ENCODE measurements at places on chromosomes 16 and 17. TPM values are rescaled to one million over a fixed set of nuclear protein-coding genes. Genes with fewer than 3 reads are reported as not detected.

- peak; percentile 75 for DNase-seq
Measured at GRCh38 chr16:88772871-88773811, 11.9 kb downstream of the PIEZO1 start.

DNA sequence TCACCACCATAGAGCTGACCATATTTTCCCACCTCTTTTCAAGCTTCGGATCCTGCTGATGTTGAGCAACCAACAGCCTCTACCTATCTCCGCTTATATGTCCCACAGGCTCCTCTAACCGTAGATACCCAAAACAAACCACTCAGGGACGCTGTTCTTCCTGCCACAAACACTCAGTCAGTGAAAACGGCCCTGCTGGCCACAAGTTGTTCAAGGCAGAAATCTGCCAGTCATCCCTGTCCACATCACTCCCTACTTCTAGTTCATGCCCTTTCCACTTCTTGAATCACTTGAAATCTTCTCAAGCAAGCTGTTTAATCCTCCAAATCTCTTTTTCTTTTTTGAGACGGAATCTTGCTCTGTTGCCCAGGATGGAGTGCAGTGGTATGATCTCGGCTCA is 7.9 kb downstream of the RABEP2 start:
- no peak for DNase-seq

- DNase-seq, result no peak
Measured at GRCh38 chr16:78298986-78299385, 199.5 kb downstream of the WWOX start.

DNA sequence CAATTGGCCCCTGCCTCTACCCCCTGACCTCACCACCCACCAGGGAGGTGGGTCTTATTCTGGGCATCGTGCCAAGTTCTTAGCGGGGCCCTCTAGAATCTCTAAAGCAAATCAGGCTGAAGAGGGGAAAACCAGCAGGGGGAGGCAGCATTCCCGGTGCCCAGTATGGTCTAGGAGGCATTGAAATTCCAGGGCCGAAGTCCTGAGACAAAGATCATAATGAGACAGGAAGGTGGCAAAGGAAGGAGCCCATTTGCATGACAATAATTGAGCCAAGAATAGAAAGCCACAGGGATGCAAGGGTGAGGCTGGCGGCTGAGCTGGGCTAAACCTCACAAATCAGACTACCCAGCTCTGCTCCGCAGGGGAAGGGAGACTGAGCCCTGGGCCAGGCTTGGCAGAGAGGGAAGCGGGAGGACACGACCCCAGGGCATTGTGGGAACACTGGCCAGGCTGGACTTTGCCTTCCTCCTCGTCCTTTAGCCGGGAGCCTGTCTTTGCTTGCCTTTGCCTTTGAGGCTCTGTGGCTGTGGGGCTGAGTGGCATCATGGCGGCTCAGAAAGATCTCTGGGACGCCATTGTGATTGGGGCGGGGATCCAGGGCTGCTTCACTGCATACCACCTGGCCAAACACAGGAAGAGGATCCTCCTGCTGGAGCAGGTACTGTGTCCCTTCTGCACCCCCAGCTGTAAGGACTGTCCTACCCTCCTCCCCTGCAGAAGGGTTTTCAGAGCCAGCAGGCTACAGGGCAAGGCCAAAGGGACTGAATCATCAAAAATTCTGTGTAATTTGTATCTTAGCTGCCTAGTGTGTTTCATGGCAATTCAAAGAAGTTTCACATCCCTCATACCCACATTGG is at the start of gene PIPOX:
PIPOX (plus strand) TSS at position 463 of the 860 bp plus-strand sequence; CDS start at position 548, 85 bp downstream.
- peak; percentile 64 for DNase-seq

GRCh38 chr16:2785101-2785991 is 2.0 kb downstream of the PRSS33 start:
- DNase-seq, result no peak

GRCh38 chr17:56876766-56877179 is 37.1 kb downstream of the TRIM25 start:
- no peak for DNase-seq

- DNase-seq, result peak; percentile 87
Measured at GRCh38 chr17:15914400-15915170, 30.3 kb upstream of the ADORA2B start.

DNA sequence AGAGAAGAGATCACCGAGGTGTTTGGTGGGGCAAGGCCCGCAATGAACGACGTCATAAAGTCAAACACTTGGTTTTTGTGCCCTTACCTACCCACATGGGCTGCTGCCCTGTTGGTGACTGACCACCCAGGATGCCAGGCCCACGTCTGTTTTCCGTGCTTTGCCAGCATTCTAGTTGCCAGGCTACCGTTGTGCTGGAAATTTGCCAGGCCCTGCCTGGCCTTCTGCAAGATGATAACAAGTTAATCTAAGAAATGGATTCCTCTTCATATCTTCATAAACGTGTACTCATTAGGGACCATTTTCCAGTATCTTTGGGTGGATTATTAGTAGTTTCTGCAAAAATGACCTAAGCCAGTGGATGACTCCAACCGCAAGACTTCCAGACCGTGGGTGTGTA is 35.4 kb downstream of the SLC6A4 start:
- no peak for DNase-seq

GRCh38 chr17:31582151-31582907 is 190.9 kb downstream of the RAB11FIP4 start:
- peak; percentile 97 for DNase-seq

DNA sequence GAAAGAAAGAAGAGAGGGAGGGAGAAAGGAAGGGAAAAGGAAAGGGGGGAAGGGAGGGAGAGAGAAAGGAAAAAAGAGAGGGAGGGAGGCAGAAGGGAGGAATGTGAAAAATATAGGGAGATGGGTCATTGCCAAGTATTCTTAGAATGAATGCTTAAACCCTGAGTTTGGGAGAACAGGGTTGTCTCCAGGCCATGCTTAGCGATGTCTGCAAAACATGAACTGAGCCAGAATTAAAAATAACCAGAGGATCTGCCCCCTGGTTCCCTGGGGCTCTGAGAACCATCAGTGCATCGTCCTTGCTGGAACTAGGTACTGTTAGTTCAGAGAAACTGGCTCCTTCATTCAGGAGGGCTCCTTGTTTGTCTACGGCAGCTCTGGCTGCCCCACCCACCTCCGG is 170.4 kb downstream of the IRX5 start:
- DNase-seq, result no peak

GRCh38 chr17:38906460-38907228 is 18.8 kb upstream of the LASP1NB start:
- no peak for DNase-seq

- no peak for DNase-seq
Measured at GRCh38 chr17:78251773-78252103, 20.3 kb downstream of the TMEM235 start.

DNA sequence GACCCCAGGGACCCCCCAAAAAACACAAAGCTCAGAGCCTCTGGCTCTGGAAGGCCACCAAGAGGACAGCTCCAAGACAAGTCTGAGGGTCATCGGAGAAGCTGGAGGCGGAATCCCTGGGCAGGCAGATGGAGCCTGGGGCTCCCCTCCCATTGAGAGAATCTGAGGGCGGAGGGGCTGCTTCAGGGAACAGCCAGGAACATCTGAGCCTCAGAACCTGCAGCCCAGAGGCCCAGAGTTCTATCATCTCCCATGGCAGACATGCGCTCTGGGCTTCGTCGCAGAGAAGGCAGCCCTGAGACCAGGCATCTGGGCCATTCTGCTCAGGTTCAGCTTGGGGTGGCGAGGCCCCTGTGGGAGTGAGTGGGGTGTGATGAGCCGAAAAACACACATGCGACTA is 7.1 kb upstream of the SPPL2C start:
- no peak for DNase-seq

GRCh38 chr16:4404247-4404966 is 12.0 kb downstream of the CORO7 start:
- DNase-seq, result no peak

- no peak for DNase-seq
Measured at GRCh38 chr16:68065716-68066305, 19.4 kb upstream of the NFATC3 start.

DNA sequence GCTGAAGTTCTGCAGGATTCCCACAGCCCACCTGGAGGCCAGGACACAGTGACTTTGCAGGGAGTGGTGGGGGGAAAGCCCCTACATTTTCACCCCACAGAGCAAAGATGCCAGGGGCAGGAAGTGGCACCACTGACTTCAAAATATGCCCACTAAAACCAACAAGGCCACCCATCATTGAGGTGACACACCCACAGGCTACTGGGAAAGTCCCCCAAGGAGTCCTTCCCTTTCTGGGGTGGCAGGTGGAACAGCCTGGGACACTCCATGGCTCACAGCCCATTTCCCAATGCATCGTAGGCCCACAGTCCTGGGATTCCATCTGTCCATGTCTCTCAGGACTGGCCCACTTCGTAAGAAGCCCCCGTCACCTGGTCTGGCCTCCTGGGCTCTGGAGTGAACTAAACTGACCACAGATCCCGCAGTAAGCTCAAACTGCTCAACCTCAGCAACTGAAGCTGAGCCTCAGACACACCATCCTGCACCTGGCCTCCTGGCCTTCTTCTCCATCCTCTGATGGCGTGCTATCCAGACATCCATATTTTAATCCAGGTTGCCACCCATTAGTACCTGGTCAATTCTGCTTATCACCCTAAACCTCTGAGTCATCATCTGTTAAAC is 7.5 kb upstream of the CCL1 start:
- no peak for DNase-seq

- no peak for DNase-seq
Measured at GRCh38 chr17:15921640-15922039, 23.3 kb upstream of the ADORA2B start.

GRCh38 chr16:20952139-20952920 is 51.8 kb downstream of the LYRM1 start:
- no peak for DNase-seq

GRCh38 chr17:77246110-77247047 is 105.6 kb downstream of the SEC14L1 start:
- DNase-seq, result no peak

DNA sequence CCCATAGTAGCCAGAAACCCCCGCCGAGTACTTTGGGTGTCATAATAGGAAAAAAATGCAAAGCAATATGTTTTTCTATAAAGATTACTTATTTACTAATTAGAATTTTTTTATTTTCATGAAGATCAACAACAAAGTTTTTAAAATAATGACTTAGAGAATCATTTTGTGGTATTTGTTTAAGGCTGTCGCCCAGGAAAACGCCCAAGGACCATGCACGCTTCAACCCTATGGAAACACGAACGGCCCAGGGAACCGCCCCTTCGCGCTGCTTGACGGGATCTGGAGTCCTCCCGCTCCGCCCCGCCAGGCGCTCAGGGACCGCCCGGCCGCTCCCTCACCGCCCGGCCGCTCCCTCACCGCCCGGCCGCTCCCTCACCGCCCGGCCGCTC is 408 bp upstream of the KPNA2 start:
- no peak for DNase-seq

GRCh38 chr17:6444571-6445335 is 498 bp downstream of the PIMREG start:
- no peak for DNase-seq

DNA sequence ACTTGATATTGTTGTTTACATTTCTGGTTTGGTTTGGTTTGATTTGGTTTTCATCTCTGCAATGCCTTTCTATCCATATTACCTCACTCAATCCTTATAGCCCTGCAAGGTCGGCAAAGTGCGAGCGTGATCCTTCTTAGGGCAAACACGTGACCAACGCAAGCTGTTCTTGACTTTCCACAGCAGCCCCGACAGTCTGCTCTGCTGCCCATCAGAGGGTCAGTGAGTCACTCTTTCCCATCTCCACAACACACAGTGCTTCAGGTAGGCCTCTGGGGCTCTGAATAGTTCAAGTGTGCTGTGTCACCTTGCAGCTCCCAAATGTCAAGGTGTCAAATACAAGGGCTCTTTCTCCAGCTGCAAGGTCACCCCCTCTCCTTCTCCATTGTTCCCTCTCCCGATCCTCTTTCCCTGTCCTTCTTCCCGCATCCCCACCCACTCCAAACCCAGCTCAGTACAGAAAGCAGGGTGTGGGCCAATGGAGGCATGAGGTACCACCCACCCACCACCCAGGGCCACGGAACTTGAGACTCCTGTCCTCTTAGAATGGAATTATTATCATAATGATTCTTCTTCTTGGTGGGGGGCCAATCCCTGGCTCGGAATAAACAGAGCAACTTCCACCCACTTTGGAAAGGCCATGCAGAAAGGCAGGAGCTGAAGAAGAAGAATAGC is 139.7 kb downstream of the SLC39A11 start:
- peak; percentile 16 for DNase-seq

GRCh38 chr17:17612085-17613022 is 20.8 kb upstream of the PEMT start:
- no peak for DNase-seq

DNA sequence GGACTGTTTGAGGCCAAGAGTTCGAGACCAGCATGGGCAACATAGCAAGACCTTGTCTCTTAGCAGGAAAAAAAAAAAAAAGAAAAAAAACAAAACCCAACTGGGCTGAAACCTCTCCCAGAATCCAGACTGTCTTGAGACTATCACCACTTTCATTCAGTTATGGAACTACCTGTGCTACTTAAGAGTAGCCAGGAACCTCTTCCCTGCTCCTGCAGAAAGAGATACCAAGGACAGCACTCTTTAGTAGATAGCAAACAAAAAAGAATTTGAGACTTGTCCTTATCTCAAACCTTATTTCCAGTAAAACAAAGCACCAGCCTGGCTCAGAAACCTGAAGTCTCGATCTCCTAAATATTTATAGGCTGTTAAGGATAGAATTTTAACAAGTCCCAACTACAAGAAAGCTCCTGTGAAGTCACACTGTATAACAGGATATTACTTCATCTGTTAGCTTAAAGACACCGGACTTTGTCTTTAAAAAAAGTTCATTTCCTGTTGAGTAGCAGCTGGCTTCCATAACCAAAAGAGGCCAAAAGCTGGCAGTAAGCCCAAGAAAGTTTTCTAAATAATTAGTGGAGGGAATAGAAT is 5.1 kb downstream of the CDR2 start:
- peak; percentile 63 for DNase-seq

- no peak for DNase-seq
Measured at GRCh38 chr17:37750292-37750691, 5.4 kb upstream of the HNF1B start.

- no peak for DNase-seq
Measured at GRCh38 chr16:19716183-19716582, 1.8 kb downstream of the KNOP1 start.

GRCh38 chr17:77772899-77773358 is 185.6 kb upstream of the TNRC6C start:
- no peak for DNase-seq

GRCh38 chr17:21034340-21035235 is 8.2 kb downstream of the USP22 start:
- DNase-seq, result no peak

GRCh38 chr17:9445424-9445823 is 130.2 kb downstream of the STX8 start:
- DNase-seq, result no peak

E2F4 gene
- total RNA-seq, result 95.7 TPM

SLC6A2 gene
- not detected for total RNA-seq

SMCR8 gene
- total RNA-seq, result 9.8 TPM

TBC1D3C gene
- 1.1 TPM for total RNA-seq

ZFP3 gene
- 3.2 TPM for total RNA-seq

KRTAP4-1 gene
- not detected for total RNA-seq

APOBR gene
- not detected for total RNA-seq

PYY gene
- not detected for total RNA-seq

SLC26A11 gene
- total RNA-seq, result 7.6 TPM

PITPNM3 gene
- total RNA-seq, result 0.89 TPM
